ENCODE measurements at places on chromosomes 3 and 15. TPM values are rescaled to one million over a fixed set of nuclear protein-coding genes. Genes with fewer than 3 reads are reported as not detected.

- H3K4me3 ChIP-seq: no peak overlapping the region
- H3K27ac ChIP-seq: no peak overlapping the region
- no peaks in the 10 kb centered on the region for H3K4me1 ChIP-seq
Measured at GRCh38 chr15:90813796-90814190, 54.6 kb upstream of the FURIN start.

TEX55 gene
- total RNA-seq: not detected

DNA sequence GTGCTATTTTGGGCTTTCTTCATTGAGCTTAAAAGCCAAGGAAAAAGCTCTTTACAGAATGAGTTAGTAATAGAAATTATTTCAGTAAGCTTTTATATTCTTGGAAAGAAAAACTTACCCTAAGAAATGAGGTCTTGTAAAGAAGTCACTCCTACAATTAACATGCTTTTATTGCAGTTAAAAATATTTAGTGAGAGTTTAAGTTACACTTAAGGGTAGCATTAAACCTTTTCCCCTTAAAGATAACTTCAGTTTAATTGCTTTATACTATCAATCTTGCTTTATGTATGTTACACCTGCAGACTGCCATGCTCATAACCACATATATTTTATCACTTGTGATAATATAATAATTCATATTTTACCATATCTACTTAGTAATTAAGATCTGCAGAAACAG is 426.2 kb downstream of the PLCL2 start:
- H3K4me1 ChIP-seq: no peaks in the 10 kb centered on the region
- H3K27me3 ChIP-seq: no peaks in the 10 kb centered on the region
- DNase-seq: no peak
- no peaks in the 10 kb centered on the region for H3K36me3 ChIP-seq
- no peak overlapping the region for H3K27ac ChIP-seq

COL7A1 gene
- 1.9 TPM for total RNA-seq

DNA sequence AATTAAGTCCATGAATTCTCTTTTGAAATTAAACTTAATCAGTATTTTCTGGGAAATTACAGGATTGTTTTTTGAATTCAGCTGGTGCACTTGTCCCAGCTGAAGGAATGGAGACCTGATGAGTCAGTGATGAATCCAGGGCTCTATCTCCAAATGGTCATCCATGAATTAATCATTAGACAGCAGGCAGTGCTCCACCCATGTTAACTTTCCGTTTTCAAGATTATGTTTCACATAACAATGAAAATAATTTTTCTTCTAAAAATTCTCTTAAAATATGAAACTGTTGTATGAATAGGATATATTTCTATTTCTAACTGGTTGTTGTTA is 13.9 kb upstream of the PAQR9 start:
- peak overlapping the region; percentile 27 for H3K27ac ChIP-seq
- peaks cover 14% of the 10 kb centered on the region for H3K4me1 ChIP-seq
- no peak overlapping the region for H3K4me3 ChIP-seq
- no peaks in the 10 kb centered on the region for H3K36me3 ChIP-seq
- peaks cover 6% of the 10 kb centered on the region for H3K27me3 ChIP-seq

DNA sequence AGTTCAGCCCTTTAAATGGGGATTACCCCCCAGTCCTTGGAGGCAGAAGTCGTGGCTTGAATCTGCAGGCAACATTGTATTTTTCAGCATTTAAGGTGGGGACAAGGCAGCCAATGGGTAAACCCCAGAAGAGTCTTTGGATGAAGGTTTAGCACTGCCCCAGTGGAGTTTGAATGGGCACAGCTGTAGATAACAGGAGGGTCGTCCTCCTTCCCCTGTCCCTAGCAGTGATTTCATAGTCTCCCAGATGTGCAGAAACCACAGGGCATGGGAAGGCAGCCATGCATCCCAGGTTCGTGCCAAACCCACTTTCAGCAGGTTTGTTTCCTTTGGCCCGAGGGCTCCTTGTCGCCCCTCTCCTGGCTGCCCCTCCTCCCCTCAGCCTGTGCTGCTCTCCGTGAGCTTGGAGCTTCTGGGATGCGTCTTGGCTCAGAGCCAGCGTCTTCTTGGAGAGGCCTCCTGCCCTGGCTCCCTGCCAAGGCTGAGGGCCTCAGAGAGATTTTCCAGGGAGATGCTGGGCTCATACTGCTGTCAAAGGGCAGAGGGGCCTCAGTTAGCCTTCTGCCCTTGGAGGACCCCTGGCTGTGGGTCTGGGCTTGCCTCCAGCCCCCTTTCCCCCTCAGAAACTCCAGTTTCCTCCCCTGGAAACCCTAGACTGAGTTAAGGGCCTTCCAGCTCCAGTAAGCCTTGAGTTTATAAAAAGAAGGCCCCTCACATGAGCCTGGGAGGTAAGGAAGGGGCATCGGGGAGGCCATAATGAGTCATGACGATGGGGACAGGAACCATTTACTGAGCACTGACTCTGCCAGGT is 48.9 kb upstream of the POLG start:
- H3K36me3 ChIP-seq: no peaks in the 10 kb centered on the region
- H3K27ac ChIP-seq: no peak overlapping the region
- H3K4me3 ChIP-seq: no peak overlapping the region
- peaks cover 58% of the 10 kb centered on the region for H3K27me3 ChIP-seq
- peaks cover 2% of the 10 kb centered on the region for H3K4me1 ChIP-seq

DNA sequence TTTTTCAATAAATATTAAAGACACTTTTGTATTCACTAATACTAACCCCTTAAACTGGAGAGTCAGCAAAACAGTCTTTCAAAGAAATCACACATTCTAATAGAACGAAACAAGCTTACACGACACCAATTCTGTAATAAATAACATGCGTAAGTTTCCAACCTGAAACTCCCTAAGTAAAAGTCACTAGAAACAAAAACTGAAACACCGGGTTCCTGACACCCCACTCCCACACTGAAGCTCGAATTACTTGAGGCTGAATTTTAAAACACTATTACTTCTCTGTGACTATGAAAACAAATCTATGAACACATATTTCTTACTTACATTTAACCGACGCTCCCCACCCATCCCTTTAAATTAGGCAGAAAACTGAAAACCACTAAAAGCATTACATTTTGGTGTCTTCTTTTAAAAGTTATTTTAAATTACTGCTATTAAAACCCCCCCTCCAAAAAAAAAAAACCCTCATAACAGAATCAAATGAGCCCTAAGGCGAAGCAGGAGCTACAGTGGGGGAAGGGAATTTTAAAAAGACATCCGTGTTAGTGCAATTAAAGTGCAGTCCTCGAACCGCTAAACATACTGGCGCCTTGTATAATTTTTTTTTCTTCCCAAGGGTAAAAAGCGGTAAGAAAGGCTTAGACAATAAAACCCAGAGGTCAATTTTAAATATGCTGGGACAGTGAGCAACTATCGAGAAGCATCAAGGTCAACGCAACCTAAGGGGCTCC is 878 bp downstream of the SPPL2A start:
- no peaks in the 10 kb centered on the region for H3K27me3 ChIP-seq
- H3K27ac ChIP-seq: peak overlapping the region; percentile 71
- H3K36me3 ChIP-seq: no peaks in the 10 kb centered on the region
- H3K4me3 ChIP-seq: peak overlapping the region; percentile 93

- H3K27ac ChIP-seq: no peak overlapping the region
- no peaks in the 10 kb centered on the region for H3K4me1 ChIP-seq
- H3K36me3 ChIP-seq: no peaks in the 10 kb centered on the region
- H3K27me3 ChIP-seq: peaks cover 4% of the 10 kb centered on the region
- no peak overlapping the region for H3K4me3 ChIP-seq
Measured at GRCh38 chr3:160099834-160100233, 111.2 kb downstream of the IL12A start.

EAF2 gene
- total RNA-seq: 1.5 TPM

GRCh38 chr3:13245615-13245978 is 172.4 kb upstream of the IQSEC1 start:
- no peak for DNase-seq
- no peaks in the 10 kb centered on the region for H3K27me3 ChIP-seq
- no peaks in the 10 kb centered on the region for H3K36me3 ChIP-seq
- no peak overlapping the region for H3K27ac ChIP-seq
- H3K4me1 ChIP-seq: no peaks in the 10 kb centered on the region
- no peak overlapping the region for H3K4me3 ChIP-seq

CELSR3 gene
- total RNA-seq: 0.71 TPM

Data from endothelial cell of umbilical vein (primary cell).